ENCODE measurements at places on chromosomes 13 and 19. TPM values are rescaled to one million over a fixed set of nuclear protein-coding genes. Genes with fewer than 3 reads are reported as not detected.

The ZNF121 gene
- total RNA-seq: 13.5 TPM

The SLC5A5 gene
- not detected for total RNA-seq

The TICAM1 gene
- 22.5 TPM for total RNA-seq

DNA sequence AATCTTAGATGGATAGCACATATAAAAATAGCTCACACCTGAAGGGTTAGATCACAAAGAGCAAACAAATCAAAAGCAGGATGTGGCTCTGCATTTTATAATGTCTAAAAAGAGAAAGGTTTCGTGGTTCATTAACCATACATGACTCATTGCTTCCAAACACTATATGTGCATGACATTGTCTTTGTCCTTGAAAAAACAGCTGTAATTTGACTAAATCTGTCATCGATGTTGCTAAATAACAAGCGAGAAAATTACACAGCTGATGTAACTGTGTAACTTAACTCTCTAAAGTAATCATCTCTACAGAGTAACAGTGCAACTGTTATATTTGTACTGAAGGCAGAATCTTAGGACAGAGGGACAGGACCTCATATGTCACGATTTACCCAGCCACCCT is 383.1 kb upstream of the GPC6 start:
- no peak overlapping the region for H3K27ac ChIP-seq
- H3K4me1 ChIP-seq: no peaks in the 10 kb centered on the region
- DNase-seq: no peak

The DLL3 gene
- not detected for total RNA-seq

The KCNC3 gene
- 0.60 TPM for total RNA-seq
